ENCODE measurements at places on chromosomes 16 and 17.

DNA sequence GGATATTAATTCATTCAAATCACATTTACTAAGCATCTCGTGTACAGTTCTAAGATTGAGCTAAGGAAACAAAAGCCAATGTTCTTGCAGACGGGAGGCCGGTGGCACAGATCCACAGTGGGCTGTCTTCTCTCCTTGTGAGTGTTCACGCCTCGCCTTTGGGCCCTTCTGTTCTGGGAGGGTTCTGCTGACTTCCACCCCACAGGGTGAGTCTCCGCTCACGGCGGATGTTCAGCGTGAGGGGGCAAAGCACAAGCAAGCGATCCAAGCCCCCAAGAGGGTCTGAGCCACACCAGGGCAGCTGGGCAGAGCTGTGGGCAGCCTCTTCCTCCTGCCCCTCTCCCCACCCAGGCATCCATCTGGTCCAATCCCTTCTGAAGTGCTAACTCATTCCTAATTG is 84.3 kb upstream of the DOC2B start:
- no peak for DNase-seq

DNA sequence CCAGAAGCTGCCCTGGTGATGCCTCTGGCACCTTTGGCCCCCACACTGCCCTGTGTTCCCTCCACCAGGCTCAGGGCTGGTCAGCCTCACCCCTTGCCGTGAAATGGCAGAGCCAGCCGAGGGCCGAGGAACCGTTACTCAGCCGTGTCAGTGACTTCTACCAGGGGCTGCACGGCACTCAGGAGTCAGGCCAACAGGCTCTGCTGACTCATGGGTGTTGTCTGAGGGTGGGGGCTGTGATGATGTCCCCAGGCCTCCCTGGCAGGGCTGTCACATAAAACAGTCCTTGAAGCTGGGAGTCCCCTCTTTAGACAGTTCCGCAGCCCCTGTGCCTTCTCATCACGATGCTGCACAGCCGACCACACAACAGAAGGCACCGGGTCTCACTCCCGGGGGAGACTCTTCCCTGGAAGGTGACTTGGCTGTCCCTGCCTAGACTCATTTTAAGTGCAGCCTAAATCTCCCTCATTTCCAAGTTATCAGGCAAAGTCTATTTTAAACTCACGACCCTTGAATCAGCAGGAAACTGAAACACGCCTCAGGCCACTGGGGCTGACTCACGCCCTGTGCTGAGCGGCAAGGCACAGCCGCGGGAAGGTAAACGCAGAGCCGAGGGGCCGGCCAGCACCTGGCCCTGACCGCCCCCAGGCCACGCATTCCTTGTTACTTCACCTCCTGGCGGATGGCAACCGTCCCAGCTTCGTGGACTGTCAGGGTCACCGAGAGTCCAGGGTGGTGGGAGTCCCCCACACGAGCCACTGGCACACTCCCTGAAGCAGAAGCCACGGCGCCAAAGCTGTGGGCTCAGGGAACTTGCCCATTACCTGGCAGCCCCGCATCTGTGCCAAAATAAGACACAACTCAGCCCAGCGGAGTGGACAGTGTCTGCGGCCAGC is 102.6 kb downstream of the ZNF778 start:
- DNase-seq: no peak

- DNase-seq: no peak
Measured at GRCh38 chr17:82064433-82065192, 991 bp downstream of the DUS1L start.

DNA sequence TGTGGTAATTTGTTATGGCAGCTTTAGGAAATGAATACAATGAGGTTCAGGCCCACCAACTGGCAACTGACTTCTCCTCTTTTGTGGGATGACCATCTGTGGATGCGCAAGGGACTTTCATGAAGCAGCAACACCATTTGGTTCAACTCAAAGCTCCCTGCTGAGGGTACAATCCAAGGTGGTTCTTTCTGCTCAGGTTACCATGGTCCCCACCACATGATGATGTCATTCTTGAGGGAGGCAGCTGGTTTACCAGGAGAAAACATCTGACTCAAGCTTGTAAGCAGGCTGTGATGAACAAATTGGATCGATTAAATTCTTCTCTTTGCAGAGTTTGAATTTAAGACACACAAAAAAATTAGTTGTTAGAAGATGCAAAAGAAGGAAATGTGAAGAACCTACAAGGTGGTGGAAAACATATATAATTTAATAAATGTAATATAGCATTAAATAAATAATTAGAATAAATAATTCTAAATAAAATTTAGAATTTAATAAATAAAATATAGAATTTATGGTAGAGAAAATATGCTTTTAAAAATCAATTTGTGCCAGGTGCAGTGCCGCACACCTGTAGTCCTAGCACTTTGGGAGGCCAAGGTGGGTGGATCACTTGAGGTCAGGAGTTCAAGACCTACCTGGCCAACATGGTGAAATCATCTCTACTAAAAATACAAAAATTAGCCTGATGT is 67.6 kb upstream of the ANKFN1 start:
- DNase-seq: no peak

DNA sequence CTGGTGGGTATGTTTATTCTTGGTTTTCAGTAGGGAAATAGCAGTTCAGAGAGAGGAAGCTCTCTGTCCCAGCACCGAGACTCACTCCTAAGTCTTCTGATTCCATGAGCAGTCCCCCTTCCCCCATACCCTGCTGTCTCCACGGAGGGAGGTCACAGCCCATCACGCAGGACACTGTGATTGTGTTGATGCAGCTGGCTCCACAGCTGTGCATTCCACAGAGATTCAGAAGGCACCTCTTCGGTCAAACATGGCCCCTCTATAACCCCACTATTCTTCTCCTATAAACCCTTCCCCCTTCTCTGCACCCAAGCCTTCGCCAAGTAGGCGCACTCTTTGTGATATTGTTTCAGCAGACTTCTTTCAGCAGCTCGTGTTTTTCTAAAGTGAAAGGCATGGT is 104.3 kb upstream of the HLF start:
- no peak for DNase-seq

DNA sequence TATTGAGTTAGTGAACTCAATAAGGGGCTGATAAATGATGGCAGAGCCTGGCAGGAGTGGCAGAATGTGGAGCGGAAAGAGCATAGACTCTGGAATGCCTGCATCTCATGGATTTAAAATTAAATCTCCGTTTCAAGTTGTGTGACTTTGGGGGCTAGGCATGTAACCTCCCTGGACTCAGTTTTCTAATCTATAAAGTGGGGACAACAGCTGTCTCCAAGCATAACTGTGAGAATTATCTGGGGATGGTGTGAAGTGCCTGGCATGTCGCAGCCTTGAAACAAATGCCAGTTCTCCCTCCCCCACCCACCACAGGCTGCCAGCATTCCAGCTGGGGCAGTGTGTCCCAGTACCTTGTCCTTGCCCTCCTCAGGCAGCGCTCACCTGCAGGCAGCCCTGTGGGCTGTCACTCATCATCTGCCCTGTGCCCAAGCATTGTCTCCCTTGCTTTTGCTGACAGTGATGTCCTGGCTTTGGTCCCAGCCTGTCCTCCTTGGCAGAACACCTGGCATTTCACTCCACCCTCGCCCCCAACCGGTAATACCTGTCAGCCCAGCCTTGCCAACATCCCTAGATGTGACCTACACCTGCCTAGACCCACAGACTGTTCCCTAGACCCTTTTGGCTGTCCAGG is 129.6 kb downstream of the MRM1 start:
- DNase-seq: peak; percentile 95

DNA sequence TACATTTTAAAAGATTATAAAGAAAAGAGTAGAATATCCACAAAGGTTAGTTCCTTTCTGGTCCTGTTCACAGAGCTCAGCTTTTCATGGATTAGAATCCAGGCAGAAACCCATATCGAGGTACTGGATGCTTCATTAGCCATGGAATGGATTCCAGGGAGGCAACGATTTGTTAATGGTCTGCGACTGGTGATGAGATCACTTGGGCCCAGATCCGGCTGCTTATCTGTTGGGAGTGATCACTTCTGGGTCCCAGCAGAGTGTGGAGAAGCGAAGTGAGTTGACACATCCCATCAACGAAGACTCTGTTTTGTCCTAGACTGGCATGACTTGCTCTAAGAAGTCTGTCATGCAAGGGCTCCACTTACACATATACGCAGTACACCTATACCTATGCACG is 165.8 kb downstream of the MAF start:
- no peak for DNase-seq

GRCh38 chr17:298791-299450 is 53.7 kb downstream of the RPH3AL start:
- no peak for DNase-seq

GRCh38 chr17:68356949-68357455 is 65.7 kb downstream of the ARSG start:
- DNase-seq: no peak

GRCh38 chr16:15571557-15571956 is 71.4 kb downstream of the MARF1 start:
- no peak for DNase-seq

DNA sequence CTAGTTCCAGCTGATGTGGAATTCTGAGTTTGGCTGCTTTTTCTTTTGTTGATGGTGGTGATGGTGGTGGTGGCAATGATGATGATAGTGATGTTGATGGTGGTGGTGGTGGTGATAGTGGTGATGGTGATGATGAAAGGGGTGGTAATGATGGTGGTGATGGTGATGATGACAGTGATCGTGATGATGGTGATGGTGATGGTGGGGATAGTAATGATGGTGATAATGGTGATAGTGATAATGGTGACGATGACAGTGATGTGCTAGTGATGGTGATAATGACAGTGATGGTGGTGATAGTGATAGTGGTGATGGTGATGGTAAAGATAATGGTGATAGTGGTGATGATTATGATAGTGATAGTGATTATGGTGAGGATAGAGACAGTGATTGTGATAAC is 61.5 kb downstream of the BMERB1 start:
- DNase-seq: no peak

GRCh38 chr16:82509691-82510430 is 116.9 kb upstream of the CDH13 start:
- no peak for DNase-seq

GRCh38 chr17:5745111-5745813 is 161.0 kb upstream of the NLRP1 start:
- no peak for DNase-seq

DNA sequence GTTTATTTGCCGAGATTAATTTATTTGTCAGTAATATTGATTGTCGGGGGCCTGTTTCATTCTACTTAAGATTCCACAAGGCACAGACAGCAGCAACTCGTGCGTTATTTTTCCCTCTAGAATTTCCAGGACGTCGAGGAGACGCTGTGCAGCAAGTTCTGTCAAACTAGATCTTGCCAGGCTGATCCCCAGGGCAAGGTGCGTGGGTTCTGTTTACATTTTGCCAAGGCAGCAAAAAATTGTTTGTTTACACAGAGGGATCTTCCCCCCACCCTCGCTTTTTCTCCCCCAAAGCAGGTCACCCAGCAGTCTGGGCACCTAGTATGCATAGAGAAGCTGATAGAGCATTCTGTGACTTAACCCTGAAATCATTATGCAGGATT is 111.4 kb downstream of the IRX3 start:
- no peak for DNase-seq

All from LNCaP clone FGC (cell line).